ENCODE measurements at places on chromosomes 3 and 15.

DNA sequence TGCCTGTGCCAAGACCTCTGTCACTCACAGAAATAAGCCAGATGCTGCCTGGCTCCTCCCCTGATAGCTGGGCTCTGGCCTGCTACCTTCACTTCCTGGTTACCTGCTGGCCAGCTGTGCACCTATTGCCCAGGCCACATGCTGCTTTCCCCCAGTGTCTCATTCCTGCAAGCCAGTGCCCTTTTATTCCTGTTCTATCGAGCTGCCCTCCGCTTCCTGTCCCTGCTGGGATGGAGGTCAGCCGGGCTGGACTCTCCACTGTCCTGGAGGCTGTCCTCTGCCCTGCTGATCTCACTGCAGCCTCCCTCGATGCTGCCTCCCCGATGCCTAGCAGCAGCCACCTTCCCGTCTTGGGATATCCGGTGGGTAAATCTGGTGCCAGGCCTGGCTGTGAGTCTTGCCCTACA is 37.0 kb upstream of the SNRPA1 start:
- no peak for DNase-seq

DNA sequence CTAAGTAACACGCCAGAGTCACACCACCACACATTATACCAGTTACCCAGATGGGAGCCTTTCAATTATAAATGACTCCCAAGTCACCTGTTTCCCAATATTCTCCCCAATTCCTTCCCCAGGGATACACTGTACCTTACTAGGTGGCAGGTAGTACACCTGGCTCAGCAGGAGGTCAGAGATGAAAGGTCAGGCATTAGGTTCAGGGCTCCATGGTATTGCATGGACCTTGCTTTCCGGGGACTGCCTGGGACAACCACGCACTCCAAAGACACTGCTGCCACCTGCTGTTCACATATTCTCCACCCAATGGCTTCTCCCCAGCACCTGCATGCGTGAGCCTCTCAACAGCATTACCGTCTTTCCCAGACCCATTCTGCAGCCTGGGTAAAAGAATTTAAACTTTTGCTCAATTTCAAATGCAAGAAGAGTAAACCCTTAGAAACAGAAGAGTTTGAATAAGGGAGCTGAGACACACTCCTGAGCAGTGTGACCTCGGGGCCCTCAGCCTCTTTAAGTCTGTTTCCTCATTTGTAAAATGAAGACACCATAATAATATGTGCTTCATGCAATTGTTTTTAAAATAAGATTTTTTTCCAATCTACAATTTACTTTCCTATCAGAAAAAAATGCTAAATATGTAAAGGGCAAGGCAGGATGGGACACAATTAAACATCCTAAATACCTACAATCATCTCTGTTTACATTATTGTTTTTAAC is 28.0 kb upstream of the LACTB start:
- peak; percentile 67 for DNase-seq

DNA sequence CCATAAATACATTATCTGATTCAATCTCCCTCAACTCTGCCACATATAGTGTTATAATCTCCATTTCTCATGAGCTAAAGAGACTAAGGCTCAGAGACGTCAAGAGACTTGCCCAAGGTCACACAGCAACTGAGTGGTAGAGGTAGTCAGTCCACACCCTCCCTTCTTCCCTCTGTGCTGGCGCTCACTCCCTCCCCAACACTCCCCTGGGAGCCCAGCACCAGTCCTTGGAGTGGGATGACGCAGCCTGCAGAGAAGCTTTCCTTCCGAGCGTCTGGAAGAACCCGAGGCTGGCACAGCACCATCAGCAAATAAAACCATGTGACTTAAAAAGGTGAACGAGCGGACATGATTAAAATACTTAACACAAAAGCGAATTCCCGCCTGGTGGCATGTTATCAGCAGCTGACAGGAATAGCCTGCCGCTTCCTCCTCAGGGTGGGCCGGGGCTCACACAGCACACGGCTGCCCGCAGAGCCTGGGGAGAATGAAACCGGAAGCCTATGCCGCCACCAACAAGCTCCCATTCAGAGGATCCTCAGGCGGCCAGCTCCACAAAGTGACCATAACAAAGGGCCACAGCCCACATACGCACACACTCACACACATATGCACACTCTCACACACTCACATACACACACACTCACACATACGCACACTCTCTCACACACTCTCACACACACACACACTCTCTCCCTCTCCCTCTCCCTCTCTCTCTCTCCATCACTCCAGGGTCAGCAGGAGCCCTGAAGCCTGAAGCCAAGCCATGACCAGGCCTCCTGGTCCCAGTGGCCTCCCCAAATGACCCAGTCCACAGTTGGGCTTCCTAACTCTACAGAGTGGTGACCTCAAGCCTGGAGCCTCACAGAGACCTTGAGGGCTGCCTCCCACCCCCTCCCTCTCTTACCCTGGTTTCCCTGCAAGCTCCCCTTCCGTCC is 120.5 kb downstream of the XXYLT1 start:
- DNase-seq = peak; percentile 10

- no peak for DNase-seq
Measured at GRCh38 chr15:71634820-71635560, 175.4 kb upstream of the NR2E3 start.

DNA sequence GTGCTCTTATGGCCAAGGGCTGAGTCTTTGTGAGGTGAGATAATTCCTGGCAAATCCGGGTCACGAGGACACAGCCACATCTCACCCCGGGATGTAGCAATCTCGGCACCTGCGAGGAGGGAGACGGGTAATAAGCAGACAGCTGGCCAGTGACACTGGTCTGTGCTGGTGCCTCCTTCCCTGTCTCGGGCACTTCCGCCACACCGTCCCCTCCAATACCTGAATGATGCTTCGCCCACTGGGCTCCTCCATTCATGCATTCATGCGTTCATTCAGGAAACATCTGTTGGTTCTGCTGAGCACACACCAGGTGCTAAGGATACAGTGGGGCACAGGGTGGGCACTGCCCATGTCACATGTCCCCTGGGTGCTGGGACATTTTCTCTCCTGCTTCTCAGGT is 60.1 kb downstream of the ATP10A start:
- no peak for DNase-seq

DNA sequence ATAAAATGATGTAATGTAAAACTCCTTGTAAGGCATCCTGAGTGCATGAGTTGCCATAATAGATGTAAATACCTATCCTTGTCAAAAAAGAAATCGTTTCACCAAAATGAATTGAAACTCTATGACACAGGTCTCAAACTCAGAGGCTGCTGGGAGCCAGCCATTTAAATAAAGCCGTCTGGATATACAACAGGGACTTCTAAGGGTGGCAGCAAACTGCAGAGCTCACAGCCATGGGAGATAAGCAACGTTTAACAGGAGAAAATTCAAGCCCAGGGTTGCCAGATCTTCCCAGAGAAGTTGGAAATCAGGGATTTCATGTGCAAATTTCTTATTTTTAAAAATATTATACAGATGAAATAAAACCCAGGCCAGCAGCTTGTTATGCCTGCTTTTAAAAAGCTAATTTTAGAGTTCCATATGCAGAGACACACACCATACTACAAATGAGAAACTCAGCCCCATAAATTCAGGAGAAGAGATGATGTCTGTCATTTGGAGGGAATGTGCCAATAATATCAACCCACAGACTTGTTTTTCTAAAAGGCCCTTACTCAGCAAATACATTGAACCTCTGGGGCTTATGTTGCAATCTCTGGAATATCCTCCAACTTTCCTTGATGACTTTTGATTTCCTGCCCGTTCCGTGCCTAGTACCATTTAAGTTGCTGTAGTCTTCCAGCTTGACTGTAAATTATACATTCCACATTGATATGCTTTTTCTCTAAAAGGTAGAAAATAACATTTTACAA is 75.6 kb downstream of the AQP9 start:
- DNase-seq = no peak

- DNase-seq = no peak
Measured at GRCh38 chr3:65233561-65233960, 545.8 kb upstream of the ADAMTS9 start.

- no peak for DNase-seq
Measured at GRCh38 chr15:77819851-77820728, 187.4 kb upstream of the LINGO1 start.

GRCh38 chr15:78991476-78991875 is 46.6 kb upstream of the CTSH start:
- DNase-seq = no peak

DNA sequence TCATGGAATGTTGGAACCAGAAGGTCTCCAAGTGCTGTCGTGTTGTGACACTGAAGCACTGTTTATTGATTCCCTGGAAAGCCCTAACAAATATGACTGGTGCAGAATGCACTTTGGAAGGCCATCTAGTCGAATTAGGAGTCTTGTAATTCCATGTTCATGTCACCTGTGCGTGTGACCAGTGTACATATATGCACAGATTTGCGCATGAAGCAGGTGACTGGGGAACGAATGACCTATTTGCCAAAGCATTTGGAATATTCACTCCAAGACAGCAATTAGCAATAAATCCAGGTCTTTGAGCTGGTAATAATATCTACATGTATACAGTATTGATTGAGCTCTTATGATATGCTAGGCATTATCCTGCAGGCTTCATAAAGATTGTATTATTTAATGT is 177.5 kb upstream of the PFN2 start:
- no peak for DNase-seq

DNA sequence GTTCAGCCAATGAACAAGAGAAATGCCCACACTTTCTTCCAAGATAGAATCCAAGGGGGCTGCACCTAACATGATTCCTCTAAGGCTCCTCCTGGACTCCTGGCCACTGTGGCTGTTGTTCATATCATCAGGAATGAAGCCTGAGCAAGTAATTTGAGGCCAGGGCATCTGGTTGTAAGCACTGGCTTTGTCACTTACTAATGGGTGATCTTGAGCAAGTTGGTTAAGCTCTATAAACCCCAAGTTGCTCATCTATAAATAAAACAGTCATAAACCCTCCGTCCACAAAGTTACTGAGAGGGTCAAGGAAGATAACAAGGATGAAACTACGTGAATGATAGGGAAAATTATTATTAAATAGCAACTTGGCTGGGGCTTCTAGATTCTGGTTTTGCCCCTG is 58.3 kb downstream of the CDC25A start:
- DNase-seq = no peak
